ENCODE measurements at places on chromosomes 11 and 22.

GRCh38 chr22:42419243-42419881, 12.8 kb downstream of the NFAM1 start:
- peak; percentile 42 for DNase-seq

- DNase-seq: no peak
These were observed 401.0 kb upstream of the SYN3 start for GRCh38 chr22:33459137-33459536.

GRCh38 chr11:11334607-11335006, 18.4 kb downstream of the CSNK2A3 start:
- DNase-seq: no peak

GRCh38 chr11:64000026-64000739, 13.9 kb downstream of the OTUB1 start:
- DNase-seq: peak; percentile 73

DNA sequence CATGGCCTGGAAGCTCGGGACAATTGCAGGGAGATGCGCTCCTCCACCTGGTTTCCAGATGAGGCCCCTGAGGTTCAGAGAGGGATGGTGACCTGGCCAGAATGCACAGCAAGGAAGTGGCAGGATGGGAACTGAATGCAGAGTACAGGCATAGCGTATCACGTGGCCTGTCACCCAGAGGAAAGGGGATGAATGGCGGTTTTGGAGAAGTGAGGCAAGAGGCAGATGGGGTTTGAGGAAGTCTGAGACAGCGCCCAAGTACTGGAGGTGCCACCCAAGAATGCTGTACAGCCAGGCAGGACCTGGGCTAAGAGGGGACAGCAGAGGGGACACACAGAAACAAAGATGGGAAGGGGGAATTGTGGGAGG, 4.9 kb downstream of the RAB3IL1 start:
- DNase-seq: peak; percentile 80

DNA sequence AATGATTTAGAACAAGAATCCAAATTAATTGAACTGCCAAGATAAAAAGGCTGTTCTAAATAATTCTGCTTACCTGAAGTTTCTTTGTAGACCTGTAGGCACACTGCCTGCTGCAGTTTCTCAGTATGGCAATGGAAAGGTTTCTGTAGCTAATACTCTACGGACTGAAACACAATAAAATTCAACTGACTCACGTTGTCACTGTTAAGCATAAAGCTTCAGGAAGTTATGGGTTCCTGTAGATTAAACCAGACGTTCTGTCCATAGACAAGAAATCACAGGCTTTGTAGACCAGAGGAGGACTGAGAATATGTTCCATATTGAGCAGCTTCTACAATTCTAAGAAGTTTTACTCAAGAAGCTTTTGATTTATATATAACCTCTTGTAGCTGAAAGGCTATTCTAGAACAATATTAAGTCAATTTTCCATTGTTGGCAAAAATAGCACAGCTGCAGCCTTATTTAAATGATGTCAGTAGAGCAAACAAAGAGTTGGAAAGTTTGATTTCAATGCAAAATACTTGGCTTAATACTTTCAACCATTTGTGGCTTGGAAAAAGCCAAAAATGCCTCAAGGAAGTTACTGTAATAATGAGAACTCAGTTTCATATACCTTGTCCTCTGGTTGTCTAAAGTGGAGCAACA, at the start of gene GLYATL2:
GLYATL2 (minus strand) TSS at position 344 of the 645 bp plus-strand sequence. CDS start 5,092 bp downstream, outside the sequence.
- DNase-seq: no peak

- DNase-seq: no peak
These were observed 8.3 kb downstream of the FTH1 start for GRCh38 chr11:61959114-61959513.

GRCh38 chr22:48181263-48181955, 1419.0 kb downstream of the TBC1D22A start:
- peak; percentile 15 for DNase-seq

Data from Ammon's horn (tissue), 1 donor.